ENCODE measurements at places on chromosomes 6 and 20. TPM values are rescaled to one million over a fixed set of nuclear protein-coding genes. Genes with fewer than 3 reads are reported as not detected.

GRCh38 chr6:121504227-121504626, 68.8 kb downstream of the GJA1 start:
- no peaks in the 10 kb centered on the region for H3K27me3 ChIP-seq
- no peak for DNase-seq
- no peak overlapping the region for H3K4me3 ChIP-seq
- H3K36me3 ChIP-seq, result no peaks in the 10 kb centered on the region

DNA sequence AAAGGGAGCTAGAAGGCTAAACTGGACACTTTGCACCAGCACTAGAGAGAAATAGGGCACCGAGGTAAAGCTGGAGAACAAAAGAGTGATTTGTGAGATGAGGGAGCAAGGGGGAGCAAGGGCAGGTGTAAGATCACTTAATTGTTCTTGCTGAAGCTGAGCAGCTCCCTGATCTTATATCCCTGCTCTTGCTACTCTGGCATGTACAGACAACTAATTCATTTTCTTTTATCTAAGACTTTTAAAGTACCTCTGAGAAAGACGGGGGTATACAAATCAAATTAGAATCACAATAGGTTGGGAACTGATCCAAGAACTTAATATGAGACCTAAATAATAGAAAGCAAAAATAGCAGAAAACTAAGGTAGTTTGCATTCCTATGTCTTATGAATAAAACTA, 381.7 kb upstream of the POU3F2 start:
- no peak overlapping the region for H3K4me3 ChIP-seq
- no peak for DNase-seq
- no peaks in the 10 kb centered on the region for H3K4me1 ChIP-seq

DNA sequence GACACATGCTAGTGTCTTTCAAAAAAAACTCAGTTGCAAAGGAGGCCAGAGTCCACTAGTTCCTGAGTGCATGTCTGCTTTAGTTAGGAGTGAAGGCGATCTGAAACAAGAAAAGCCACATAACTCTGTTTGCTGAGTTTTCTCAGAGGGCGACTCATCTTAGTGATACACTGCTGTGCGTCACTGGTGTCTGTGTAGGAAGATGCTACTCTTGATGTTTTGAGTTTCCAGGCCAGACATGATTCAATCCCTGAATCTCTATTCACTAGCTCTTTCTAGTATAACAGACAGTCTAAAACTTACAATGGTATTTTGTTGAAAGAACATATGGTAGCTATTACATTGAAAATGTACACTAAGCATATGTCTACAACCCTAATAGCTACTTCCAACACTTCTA, 60.9 kb downstream of the GFRAL start:
- H3K27me3 ChIP-seq, result no peaks in the 10 kb centered on the region
- H3K4me1 ChIP-seq, result no peaks in the 10 kb centered on the region
- no peak overlapping the region for H3K27ac ChIP-seq
- no peak for DNase-seq

GRCh38 chr6:35047265-35048011, 93.7 kb downstream of the TCP11 start:
- H3K4me1 ChIP-seq, result peaks cover 97% of the 10 kb centered on the region
- H3K36me3 ChIP-seq, result no peaks in the 10 kb centered on the region
- H3K27me3 ChIP-seq, result no peaks in the 10 kb centered on the region
- no peak for DNase-seq
- peak overlapping the region; percentile 90 for H3K27ac ChIP-seq

- H3K27ac ChIP-seq, result no peak overlapping the region
- no peak overlapping the region for H3K4me3 ChIP-seq
- DNase-seq, result no peak
- H3K36me3 ChIP-seq, result no peaks in the 10 kb centered on the region
Observed at GRCh38 chr6:157987788-157988699, 6.4 kb downstream of the SYNJ2 start.

DNA sequence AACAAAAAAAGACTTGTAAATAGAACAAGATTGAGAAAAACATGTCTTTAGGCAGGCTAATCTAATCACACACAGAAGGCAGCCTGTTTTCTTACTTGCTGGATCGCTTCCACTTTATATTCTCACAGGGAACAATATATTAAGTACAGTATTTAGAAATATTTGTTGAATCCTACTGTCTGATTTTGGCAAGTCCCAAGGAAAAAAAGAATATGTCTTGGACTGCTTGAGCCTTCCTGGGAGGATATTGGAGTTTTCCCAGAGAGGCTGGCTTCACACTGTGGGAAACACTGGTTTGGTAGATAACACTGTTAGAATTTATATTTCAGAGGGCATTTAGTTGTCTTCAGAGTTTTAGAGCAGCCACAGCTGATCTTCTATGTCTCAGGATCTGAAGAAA, 229.7 kb downstream of the PRL start:
- peak overlapping the region; percentile 8 for H3K27ac ChIP-seq
- no peaks in the 10 kb centered on the region for H3K36me3 ChIP-seq
- H3K4me3 ChIP-seq, result no peak overlapping the region
- H3K4me1 ChIP-seq, result peaks cover 5% of the 10 kb centered on the region

DNA sequence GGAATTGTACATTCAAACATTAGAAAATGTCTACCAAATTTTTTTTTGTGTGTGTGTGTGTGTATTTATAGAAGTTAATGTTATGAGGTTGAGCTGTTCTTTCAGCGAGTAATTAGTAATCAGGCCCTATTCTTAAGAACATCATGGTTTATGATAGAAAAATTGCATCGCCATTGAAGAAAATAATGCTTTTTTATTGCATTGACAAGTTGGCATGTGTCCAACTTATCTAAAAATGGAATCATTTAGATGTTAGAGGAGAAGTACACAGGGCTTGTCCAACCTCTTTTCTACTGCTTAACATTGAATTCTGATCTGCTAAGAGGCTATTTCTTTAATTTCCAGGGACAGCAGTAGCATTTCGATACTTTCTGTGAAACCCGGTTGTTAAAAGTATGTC, 61.6 kb upstream of the ADGRG6 start:
- no peak overlapping the region for H3K4me3 ChIP-seq
- no peaks in the 10 kb centered on the region for H3K27me3 ChIP-seq
- no peaks in the 10 kb centered on the region for H3K36me3 ChIP-seq
- no peak overlapping the region for H3K27ac ChIP-seq
- H3K4me1 ChIP-seq, result no peaks in the 10 kb centered on the region

DNA sequence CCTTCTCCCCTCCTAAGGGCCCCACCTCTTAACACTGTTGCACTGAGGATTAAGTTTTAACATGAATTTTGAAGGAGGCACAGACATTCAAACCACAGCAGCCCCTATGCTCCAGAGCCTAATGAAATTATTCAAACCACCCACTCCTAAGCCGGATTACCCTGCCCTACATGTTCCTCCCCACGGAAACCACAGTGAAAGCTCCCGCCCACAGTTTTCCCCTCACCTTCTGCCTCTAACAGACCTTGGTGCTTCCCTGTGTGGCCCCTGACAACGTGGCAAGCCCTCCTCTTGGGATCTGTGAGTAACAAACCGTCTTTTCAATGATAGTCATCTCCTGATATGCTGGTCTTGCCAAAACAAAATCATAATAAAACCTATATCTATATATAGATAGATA, 74.8 kb downstream of the RIN2 start:
- no peak overlapping the region for H3K27ac ChIP-seq
- H3K4me3 ChIP-seq, result no peak overlapping the region
- DNase-seq, result no peak
- H3K4me1 ChIP-seq, result peaks cover 5% of the 10 kb centered on the region
- no peaks in the 10 kb centered on the region for H3K36me3 ChIP-seq

GRCh38 chr20:11716239-11716944, 201.3 kb upstream of the BTBD3 start:
- H3K27me3 ChIP-seq, result no peaks in the 10 kb centered on the region
- H3K36me3 ChIP-seq, result no peaks in the 10 kb centered on the region
- no peak overlapping the region for H3K4me3 ChIP-seq
- no peak overlapping the region for H3K27ac ChIP-seq
- H3K4me1 ChIP-seq, result no peaks in the 10 kb centered on the region

DNA sequence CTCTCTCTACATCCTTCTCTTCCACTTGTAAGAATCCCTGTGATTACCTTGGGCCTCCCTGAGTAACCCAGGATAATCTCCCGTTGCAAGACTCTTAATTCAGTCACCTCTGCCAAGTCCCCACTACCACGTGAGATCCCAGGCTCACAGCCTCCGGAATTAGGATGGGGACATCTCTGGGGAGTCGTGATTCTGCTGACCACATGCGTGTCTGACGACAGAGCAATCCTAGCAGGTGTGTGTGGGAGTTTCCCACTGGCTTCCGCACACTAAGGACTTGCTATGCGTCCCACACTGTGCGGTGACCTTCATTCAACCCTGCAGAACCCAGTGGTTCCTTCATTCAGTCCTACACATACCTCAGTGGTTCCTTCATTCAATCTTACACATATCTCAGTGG, 11.9 kb downstream of the CDH4 start:
- no peak for DNase-seq
- no peak overlapping the region for H3K4me3 ChIP-seq
- no peaks in the 10 kb centered on the region for H3K4me1 ChIP-seq

- no peaks in the 10 kb centered on the region for H3K27me3 ChIP-seq
- no peaks in the 10 kb centered on the region for H3K36me3 ChIP-seq
- no peak overlapping the region for H3K4me3 ChIP-seq
- no peak overlapping the region for H3K27ac ChIP-seq
Observed at GRCh38 chr6:169908403-169908933, 157.0 kb downstream of the ERMARD start.

DNA sequence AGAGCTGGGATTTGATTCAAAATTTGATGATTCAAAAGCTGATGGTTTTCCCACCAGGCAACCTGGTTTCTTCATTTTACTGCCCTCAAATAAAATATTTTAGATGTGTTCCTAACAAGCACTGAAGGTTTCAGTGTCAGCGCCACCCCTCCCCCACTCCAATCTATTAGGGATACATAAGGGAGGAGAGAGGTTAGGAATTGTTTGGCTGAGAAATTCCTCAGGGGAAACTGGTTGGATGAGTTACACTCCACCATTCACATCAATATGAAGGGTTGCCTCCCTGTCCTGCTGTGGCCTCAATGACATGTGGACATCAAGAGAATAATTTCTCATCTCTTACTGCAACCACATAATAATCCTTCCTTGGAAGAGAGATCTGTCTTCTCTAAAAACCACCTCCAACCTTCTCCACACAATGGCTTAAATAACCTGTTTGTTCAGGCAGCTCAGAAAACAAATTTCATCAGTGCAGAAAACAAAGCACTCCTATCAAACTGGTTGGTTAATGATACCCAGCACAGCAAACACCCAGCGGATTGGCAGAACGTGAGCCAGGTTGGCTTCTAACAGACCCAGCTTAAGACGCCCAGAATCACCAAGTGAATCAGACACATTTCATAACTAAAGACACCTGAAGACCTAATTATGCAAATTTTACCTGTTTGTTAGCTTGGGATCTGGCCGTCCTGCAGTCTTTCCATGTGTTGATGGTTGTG, 136.0 kb upstream of the SGK1 start:
- DNase-seq, result no peak
- H3K27me3 ChIP-seq, result no peaks in the 10 kb centered on the region
- H3K4me1 ChIP-seq, result no peaks in the 10 kb centered on the region
- H3K27ac ChIP-seq, result no peak overlapping the region
- H3K4me3 ChIP-seq, result no peak overlapping the region

GRCh38 chr20:38325905-38326304, 20.4 kb upstream of the LBP start:
- no peak for DNase-seq
- no peaks in the 10 kb centered on the region for H3K36me3 ChIP-seq
- no peak overlapping the region for H3K4me3 ChIP-seq
- no peaks in the 10 kb centered on the region for H3K4me1 ChIP-seq

DNA sequence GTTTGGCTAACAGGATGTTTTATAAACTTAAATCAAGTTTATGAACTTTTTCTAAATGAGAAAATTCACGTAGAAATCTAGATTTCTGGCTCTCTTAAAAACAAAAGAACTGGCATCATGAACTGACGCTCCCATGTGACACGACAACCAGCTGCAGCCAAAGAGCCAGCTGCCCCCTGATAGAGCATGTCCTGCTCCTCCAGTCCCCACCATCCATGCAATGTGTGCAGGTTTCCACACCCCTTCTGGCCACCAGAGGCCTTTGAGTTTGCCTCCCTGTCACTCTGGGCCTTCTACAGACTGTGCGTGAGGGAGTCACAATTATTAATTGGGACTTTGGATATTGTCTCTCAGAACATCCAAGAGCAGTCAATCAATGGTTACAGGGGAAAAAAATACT, 1.6 kb upstream of the GPLD1 start:
- H3K36me3 ChIP-seq, result no peaks in the 10 kb centered on the region
- H3K4me1 ChIP-seq, result peaks cover 19% of the 10 kb centered on the region
- no peaks in the 10 kb centered on the region for H3K27me3 ChIP-seq
- no peak overlapping the region for H3K27ac ChIP-seq

DNA sequence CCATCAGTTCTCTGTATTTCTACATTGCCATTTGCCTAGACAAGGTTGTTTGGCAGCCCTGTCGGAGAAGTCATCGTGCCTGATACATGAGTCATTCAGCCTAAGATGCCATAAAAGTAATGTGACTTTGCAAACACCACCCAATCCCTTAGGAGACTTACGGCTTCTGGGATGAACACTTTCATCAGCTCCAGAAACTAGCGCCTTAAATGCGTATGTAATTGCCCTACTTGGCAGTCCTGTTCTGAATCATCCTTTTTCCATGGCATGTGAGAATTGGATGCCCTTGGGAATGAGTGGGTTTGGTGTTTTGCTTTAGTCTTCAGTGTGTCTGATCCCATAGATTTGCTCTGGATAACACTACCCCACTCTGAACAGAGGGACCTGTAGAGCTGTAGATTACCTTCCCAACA, 158.5 kb downstream of the SASH1 start:
- no peaks in the 10 kb centered on the region for H3K36me3 ChIP-seq
- DNase-seq, result peak; percentile 41
- H3K4me3 ChIP-seq, result peak overlapping the region; percentile 57

- H3K4me3 ChIP-seq, result no peak overlapping the region
- no peaks in the 10 kb centered on the region for H3K4me1 ChIP-seq
- no peaks in the 10 kb centered on the region for H3K27me3 ChIP-seq
- H3K36me3 ChIP-seq, result no peaks in the 10 kb centered on the region
Observed at GRCh38 chr6:163200289-163200688, 214.2 kb upstream of the QKI start.

- DNase-seq, result no peak
- H3K4me3 ChIP-seq, result no peak overlapping the region
- H3K36me3 ChIP-seq, result no peaks in the 10 kb centered on the region
Observed at GRCh38 chr6:82680192-82680591, 316.6 kb downstream of the TPBG start.

DNA sequence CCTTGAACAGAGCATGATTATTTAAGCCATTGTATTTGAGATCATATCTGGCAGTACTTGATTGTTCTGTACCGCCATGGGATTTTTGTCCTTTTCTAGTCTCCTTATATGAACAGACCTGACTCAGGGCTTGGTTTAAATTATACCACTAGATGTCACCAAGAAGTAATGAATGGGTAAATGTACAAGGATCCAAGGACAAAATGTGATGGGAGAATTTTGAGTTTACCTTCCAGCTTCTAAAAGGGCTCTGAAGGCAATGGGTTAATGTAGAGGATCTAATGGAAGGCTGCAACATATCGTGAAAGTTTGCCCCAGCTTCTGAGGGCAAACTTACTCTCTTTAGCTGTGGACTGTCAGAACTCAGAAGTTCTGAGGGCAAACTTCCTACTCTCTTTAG, 12.0 kb downstream of the RNF8 start:
- no peak overlapping the region for H3K4me3 ChIP-seq
- H3K27me3 ChIP-seq, result no peaks in the 10 kb centered on the region
- no peak for DNase-seq
- peaks cover 13% of the 10 kb centered on the region for H3K36me3 ChIP-seq
- peak overlapping the region; percentile 49 for H3K27ac ChIP-seq

XKR7 gene
- total RNA-seq, result not detected

EBF4 gene
- 14.1 TPM for total RNA-seq

TRIM31 gene
- 2.0 TPM for total RNA-seq

ISM1 gene
- total RNA-seq, result 25.1 TPM

STX7 gene
- 46.2 TPM for total RNA-seq

RAB44 gene
- 0.27 TPM for total RNA-seq

CASS4 gene
- 3.0 TPM for total RNA-seq

LHFPL5 gene
- not detected for total RNA-seq

PPP1R3G gene
- 7.3 TPM for total RNA-seq

OPRL1 gene
- 1.1 TPM for total RNA-seq

KIF25 gene
- total RNA-seq, result not detected
